GOT3 (cell line): ENCODE measurements at places on chromosomes 1 and 21.

DNA sequence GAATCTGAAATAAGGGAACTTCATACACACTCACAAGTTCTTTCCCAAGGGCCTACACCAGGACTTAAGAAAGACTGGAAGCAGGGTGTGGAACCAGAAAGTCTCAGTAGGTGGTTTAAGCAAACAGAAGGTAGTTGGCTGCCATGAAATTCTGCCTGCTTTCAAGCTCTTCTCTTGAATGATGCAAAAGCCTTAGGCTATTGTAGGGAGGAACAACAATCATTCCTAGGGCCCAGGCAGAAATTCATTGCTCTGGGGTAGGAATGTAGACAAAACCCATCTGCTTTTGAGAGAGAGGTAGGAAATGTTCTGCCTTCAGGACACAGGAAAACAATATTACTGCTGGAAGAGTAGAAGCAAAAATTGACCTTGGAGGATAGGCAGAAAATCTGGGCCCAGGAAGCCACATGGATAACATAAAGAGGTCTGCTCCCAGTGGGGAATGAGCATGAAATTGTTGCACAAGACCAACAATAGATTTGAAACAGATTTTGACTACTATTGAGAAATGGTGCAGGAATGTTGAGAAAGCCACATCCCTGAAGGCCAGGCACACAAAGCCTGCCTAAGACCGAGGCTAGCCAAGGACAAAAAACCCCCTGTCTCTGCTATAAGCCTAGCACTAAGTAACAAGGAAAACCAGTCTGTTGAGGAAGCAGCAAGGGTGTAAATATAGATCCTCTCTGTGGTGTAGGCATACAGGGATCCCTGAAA, 22.7 kb upstream of the SFT2D2 start:
- no peak for DNase-seq

- DNase-seq, result no peak
These were observed 125.3 kb downstream of the LTN1 start for GRCh38 chr21:28867401-28867800.

- no peak for DNase-seq
These were observed 168.7 kb downstream of the RRAGC start for GRCh38 chr1:38690790-38691449.

DNA sequence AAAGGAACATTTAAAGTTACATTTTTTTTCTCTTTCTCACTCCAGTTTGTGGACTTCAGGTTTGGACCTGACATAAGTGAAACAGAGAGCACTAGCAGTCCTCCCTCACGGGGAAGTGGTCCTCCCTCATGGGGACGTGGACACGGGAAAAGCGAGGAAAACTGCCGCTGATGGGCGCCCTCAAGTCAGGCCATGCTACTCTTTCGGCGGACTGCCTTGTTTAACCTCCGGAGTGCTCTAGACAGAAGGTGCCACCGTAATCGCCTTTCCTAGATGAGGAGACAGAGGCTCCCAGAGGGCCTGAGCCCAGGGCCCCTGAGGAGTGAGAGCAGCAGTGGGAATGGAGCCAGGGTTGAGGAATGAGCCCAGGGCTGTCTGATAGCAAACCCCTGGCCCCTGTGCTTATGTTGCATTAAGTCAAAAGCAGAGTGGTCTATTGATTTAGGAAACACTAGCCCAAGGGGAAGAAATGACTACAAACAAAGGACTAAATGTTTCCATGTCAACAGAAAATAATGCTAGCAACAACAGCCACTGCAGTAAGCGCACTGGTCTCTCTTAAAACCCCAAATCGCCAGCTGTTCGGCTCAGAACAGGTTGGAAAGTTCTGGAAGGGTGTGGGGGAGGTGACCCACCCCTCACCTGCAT, 84.1 kb downstream of the DMRTB1 start:
- no peak for DNase-seq

GRCh38 chr1:8813991-8814390, 3.4 kb downstream of the RERE start:
- DNase-seq, result no peak

GRCh38 chr21:36706951-36707762, 8.2 kb downstream of the SIM2 start:
- no peak for DNase-seq

DNA sequence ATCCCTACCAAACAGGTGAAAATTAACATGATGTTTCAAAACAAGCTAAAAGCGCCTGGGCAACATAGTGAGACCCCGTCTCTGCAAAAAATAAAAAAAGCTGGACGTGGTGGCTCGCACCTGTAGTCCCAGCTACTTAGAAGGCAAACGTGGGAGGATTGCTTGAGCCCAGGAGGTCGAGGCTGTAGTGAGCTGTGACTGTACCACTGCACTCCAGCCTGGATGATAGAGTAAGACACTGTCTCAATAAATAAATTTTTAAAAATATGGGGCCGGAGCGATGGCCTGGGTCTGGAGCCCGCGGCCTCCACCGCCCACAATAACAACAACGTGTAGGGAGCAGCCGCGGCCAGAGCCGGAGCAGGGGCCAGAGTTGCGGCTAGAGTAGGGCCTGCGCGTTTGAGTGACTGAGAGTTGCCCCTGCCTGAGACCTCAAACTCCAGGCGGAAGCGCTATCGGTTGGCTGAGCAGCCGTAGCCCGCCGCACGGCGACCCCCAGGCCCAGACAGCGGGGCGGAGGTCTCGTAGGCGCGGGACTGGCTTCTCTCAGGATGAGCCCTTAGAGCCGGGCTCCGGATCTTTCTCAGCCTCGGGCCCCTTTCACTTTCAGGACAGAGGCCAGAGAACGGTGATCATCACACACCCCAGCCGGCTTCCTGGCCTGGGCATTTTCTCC, 41.4 kb downstream of the ZMYM1 start:
- DNase-seq, result no peak

DNA sequence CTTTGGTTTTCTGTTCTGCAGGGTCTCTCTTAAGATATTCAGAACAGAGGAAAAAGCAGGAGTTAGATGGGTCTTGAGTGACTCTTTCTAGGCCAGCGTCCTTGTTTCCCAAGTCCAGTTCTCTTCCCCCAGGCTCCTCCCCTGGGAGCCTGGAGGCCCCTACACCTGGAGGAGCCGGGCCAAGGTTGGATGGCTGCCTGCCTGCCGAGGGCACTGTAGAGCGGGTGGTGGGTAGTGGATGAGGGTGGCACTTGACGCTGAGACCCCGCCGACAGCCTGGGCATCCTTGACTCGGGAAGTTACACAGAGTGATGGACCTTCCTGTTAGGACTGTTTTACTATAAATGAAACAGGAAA, 17.4 kb upstream of the KANK4 start:
- no peak for DNase-seq

- DNase-seq, result no peak
These were observed 39.1 kb upstream of the KIF21B start for GRCh38 chr1:201062511-201063091.

GRCh38 chr1:173266841-173267240, 59.7 kb upstream of the TNFSF4 start:
- no peak for DNase-seq

DNA sequence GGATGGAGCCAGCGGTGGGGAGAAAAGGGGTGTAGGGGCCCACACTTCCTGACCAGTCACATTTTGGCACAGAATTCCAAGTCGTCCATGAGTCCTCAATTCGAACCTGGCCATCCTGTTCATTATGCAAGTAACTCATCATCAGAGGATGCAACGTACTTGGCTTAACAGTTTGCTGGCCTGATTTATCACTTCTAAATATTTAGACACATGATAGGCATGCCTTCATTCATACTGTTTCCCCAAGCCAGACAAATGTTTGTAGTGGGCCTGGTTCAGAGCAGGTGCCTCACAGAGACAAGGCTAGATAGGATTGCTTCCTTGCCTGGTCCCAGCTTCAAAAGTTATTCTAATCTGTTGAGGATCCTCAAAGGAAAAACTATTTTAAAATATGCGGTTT, 66.7 kb downstream of the WLS start:
- no peak for DNase-seq

DNA sequence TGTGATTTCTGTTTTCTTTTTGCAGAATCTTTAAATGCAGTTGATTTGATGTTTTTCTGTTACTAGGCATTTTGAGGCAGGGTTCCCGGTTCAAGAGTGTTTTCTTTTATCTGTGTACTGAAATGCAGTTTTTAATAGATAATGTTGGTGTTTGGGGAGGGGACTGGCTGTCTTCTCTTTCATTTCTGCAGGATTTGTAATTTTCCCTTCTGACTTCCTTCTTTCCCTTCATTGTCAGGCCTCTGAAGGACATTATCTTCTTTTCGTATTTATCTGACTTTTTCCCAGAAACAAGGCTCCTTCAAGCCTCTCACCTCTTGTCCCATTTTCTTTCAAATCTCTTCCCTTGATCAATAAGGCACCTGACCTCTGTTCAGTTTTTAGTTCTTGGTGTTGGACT, 1.5 kb upstream of the GALNT2 start:
- DNase-seq, result no peak

GRCh38 chr1:206739411-206740076, 31.0 kb upstream of the IL19 start:
- DNase-seq, result no peak

GRCh38 chr1:18404460-18404859, 76.3 kb upstream of the KLHDC7A start:
- no peak for DNase-seq

DNA sequence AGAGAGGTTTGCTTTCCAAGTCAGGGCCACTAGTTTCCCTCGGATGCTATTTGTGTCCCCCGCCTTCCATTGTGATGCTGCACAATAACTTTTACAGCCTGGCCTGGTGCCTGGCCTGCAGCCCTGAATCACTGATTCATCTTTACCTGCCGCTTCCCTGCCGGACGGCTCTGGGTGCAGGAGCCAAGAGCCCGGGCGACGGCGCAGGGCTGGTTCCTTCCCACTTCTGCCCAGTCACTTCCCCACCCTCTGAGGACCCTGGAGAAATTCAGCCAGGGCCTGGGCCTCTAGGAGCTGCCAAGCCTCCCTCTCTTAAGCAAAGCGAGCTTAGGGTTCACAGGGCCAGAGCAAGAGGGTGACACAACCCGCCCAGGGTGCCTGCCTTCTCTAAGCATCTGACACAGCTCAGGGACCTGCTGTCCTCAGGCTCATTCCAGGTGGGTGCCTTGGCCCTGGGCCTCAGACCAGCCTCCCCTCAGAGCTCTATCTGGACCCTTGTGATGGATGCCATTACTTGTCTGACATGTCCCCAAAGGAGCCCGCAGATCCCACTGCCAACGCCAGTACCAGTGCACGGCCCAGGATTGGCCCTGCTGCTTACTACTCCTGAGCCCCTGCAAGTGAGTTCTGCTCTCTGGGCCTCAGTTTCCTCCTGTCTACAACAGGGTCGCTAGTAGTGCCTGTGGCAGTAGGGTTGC, 381.0 kb upstream of the VAMP3 start:
- no peak for DNase-seq

DNA sequence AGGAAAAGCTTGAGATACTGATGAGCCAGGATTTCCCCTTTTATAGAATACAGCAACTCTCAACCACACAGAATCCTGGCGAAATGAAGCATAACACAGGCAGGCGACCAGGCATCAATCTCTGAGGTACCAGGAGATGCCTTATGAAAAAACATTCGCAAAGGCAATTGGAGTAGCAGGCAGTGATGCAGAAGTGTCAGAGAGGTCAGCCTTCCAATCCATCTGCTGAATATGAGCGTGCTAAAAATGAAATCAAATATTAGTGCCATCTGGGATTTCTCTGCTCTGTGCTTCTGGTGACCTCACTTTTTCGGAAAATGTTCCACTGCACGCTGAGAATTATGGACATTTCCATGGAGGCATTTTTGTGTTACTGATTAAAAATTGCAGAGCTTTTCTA, 258.8 kb downstream of the VAV3 start:
- DNase-seq, result no peak

DNA sequence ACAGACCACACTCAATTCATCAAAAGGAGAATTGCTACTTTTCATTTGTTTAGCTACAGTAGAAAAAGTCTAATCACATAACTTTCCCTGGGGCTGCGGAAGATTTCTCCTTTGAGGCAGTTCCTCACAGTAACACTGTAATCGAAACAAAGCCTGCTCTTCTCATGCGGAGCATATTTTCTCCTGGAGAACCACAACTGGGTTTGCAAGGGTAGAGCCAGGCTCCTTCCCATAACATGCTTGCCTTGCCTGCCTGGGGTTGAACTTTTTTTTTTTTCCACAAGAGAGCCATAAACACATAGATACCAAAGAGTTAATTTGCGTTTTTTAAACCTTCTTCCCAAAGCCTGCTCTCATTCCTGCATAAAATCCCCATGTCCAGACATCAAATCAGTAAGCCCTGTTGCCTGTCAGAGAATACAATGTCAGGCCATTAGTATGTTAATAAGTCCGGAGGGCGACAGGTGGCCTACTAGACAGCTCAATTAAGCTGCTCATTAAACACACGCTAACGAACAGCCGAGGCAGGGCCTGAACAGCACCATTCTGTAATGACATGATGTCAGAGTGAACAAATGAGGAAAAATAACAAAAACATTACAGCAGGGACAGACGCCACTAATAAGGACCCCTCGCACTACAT, 107.1 kb upstream of the OLIG2 start:
- no peak for DNase-seq

DNA sequence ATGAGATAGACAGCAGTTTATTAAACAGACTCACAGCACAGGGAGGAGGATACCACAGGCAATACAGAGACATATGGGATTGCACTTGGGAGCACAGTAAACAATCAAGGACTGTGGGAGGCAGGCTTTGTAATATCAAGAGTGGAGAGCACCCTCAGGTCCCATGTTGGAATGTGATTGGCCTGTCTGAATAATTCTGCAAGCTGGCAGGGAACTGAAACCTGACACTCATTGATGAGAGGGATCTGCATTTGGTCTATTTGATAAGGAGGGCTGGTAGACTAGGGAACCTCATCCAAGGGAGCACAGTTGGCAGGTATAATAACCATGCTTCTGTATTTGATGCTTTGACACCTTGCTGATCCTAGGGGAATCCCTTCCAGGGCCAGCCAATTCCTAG, 69.9 kb upstream of the PRMT6 start:
- DNase-seq, result no peak

GRCh38 chr1:100609849-100610248, 71.9 kb downstream of the GPR88 start:
- DNase-seq, result no peak

DNA sequence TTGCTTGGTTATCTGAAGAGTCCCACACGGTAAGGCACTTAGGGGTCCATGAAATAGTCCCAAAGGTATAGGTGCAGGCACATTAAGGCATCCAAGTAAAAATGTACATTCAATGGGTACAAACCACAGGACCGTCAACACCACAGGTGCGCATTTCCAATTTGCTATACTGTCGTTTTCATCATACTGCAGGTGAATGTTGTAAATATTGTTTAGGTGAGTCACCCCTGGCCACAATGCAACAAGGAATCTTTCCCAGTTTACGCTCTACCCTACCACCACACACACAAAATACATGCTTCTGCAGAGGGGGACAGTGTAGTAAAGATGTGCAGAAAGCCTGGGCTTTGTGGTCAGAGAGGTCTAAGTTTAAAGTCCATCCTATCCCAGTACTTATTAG, 13.7 kb downstream of the CADM3 start:
- DNase-seq, result no peak

DNA sequence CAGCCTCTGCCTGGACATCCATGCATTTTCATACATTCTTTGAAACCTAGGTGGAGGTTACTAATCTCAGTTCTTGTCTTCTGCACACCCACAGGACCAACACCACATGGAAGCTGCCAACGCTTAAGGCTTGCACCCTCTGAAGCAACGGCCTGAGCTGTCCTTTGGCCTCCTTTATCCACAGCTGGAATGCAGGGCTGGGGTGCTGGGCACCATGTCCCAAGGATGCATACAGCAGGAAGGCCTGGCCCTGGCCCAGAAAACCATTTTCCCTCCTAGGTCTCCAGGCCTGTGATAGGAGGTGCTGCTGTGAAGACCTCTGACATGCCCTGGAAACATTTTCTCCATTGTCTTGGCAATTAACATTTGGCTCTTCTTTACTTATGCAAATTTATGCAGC, 1168.6 kb downstream of the KCNT2 start:
- DNase-seq, result no peak
